Astrocyte (in vitro differentiated cells and primary cell): ENCODE measurements at places on chromosomes 16 and 17. TPM values are rescaled to one million over a fixed set of nuclear protein-coding genes. Genes with fewer than 3 reads are reported as not detected.

Gene KRTAP2-3
- total RNA-seq, result 3.8 and 7.1 TPM in 2 replicates

Gene RCVRN
- total RNA-seq, result not detected in 2 replicates

Gene CBX8
- 2.5 and 3.4 TPM in 2 replicates for total RNA-seq

Gene ASPHD1
- total RNA-seq, result 43.3 and 44.8 TPM in 2 replicates

Gene DOC2A
- 0.50 and 0.89 TPM in 2 replicates for total RNA-seq

Gene IGF2BP1
- 241 and 260 TPM in 2 replicates for total RNA-seq

Gene PHLPP2
- total RNA-seq, result 5.4 and 5.6 TPM in 2 replicates

Gene SPG7
- total RNA-seq, result 86.5 and 96.1 TPM in 2 replicates

Gene MVD
- total RNA-seq, result 50.3 and 63.9 TPM in 2 replicates

Gene KRT17
- 21.4 and 28.3 TPM in 2 replicates for total RNA-seq

Gene SPATA20
- total RNA-seq, result 32.0 and 35.9 TPM in 2 replicates

Gene PSMC3IP
- total RNA-seq, result 5.4 and 8.7 TPM in 2 replicates

Gene ABCA6
- not detected in 2 replicates for total RNA-seq

Gene ATP6V0A1
- 75.8 and 78.6 TPM in 2 replicates for total RNA-seq

Gene MYH8
- total RNA-seq, result 0.10 TPM in 1 of 2 replicates, not detected in the other

Gene LPO
- not detected in 2 replicates for total RNA-seq

Gene MPG
- total RNA-seq, result 56.5 and 62.7 TPM in 2 replicates

Gene SDR42E1
- not detected in 2 replicates for total RNA-seq

Gene TAC4
- not detected in 2 replicates for total RNA-seq

Gene GCGR
- total RNA-seq, result not detected in 2 replicates

Gene SNX20
- not detected in 2 replicates for total RNA-seq

Gene HOXB13
- total RNA-seq, result not detected in 2 replicates

Gene GJD3
- 0.34 and 0.43 TPM in 2 replicates for total RNA-seq

Gene ALOXE3
- 0.17 and 0.82 TPM in 2 replicates for total RNA-seq

Gene QPRT
- 85.9 and 98.1 TPM in 2 replicates for total RNA-seq

Gene MATCAP1
- 26.1 TPM in 2 replicates for total RNA-seq

Gene PTGES3L
- 5.1 and 5.8 TPM in 2 replicates for total RNA-seq

Gene KNOP1
- 22.7 and 22.9 TPM in 2 replicates for total RNA-seq

Gene ERAL1
- 38.2 and 38.4 TPM in 2 replicates for total RNA-seq

Gene CACNG3
- not detected in 2 replicates for total RNA-seq
